Tracheal epithelial cell (primary cell): ENCODE measurements at places on chromosomes 6 and 20. TPM values are rescaled to one million over a fixed set of nuclear protein-coding genes. Genes with fewer than 3 reads are reported as not detected.

Gene F13A1
- under 0.01 TPM in 1 of 2 replicates, not detected in the other for total RNA-seq

Gene C20orf202
- total RNA-seq: not detected in 2 replicates

Gene BIRC7
- total RNA-seq: 0.72 TPM in 1 of 2 replicates, not detected in the other

Gene CST5
- total RNA-seq: not detected in 2 replicates

Gene FILIP1
- under 0.01 TPM in 2 replicates for total RNA-seq

Gene GABRR2
- not detected in 2 replicates for total RNA-seq

Gene ULBP3
- total RNA-seq: 4.0 and 18.3 TPM in 2 replicates

Gene TRIM40
- not detected in 2 replicates for total RNA-seq

Gene SLC17A3
- total RNA-seq: 0.72 TPM in 1 of 2 replicates, not detected in the other

Gene PHACTR1
- total RNA-seq: 0.96 TPM in 1 of 2 replicates, not detected in the other

Gene PXMP4
- total RNA-seq: 3.6 and 8.7 TPM in 2 replicates

Gene ANKRD6
- 7.7 and 9.6 TPM in 2 replicates for total RNA-seq

Gene LGSN
- total RNA-seq: 0.21 TPM in 1 of 2 replicates, not detected in the other

Gene BMP7
- not detected in 2 replicates for total RNA-seq

Gene GSTA2
- not detected in 2 replicates for total RNA-seq

Gene EYA2
- total RNA-seq: 2.9 and 10.0 TPM in 2 replicates

Gene CSNK2B
- total RNA-seq: 84.2 and 103 TPM in 2 replicates

Gene KHDC1L
- total RNA-seq: not detected in 2 replicates

Gene HRH3
- not detected in 2 replicates for total RNA-seq

Gene VPS16
- 28.1 and 37.1 TPM in 2 replicates for total RNA-seq

Gene NHLRC1
- total RNA-seq: 1.2 and 2.3 TPM in 2 replicates

Gene TMEM151B
- total RNA-seq: not detected in 2 replicates

Gene TMC2
- not detected in 2 replicates for total RNA-seq

Gene SMOC2
- total RNA-seq: 1.1 TPM in 1 of 2 replicates, not detected in the other

Gene KCNK16
- not detected in 2 replicates for total RNA-seq

Gene OGFR
- total RNA-seq: 20.2 and 26.7 TPM in 2 replicates

Gene CALHM5
- under 0.01 TPM in 1 of 2 replicates, not detected in the other for total RNA-seq

Gene LHFPL5
- not detected in 2 replicates for total RNA-seq

Gene LY6G6C
- total RNA-seq: not detected in 2 replicates

Gene RSPH4A
- total RNA-seq: under 0.01 TPM in 1 of 2 replicates, not detected in the other

Gene OSER1
- total RNA-seq: 44.6 and 60.1 TPM in 2 replicates

Gene TXLNB
- not detected in 2 replicates for total RNA-seq

Gene RAET1E
- total RNA-seq: 6.0 and 16.4 TPM in 2 replicates

Gene IMPG1
- not detected in 2 replicates for total RNA-seq

Gene HUS1B
- total RNA-seq: 0.85 and 1.2 TPM in 2 replicates

Gene PLEKHG1
- 9.9 and 14.9 TPM in 2 replicates for total RNA-seq

Gene BANF2
- not detected in 2 replicates for total RNA-seq

Gene RBL1
- 6.2 and 7.5 TPM in 2 replicates for total RNA-seq

Gene FOXC1
- 5.3 and 6.2 TPM in 2 replicates for total RNA-seq
